ENCODE measurements at places on chromosomes 11 and 22. TPM values are rescaled to one million over a fixed set of nuclear protein-coding genes. Genes with fewer than 3 reads are reported as not detected.

Gene KRTAP5-2
- polyA plus RNA-seq, result not detected

DNA sequence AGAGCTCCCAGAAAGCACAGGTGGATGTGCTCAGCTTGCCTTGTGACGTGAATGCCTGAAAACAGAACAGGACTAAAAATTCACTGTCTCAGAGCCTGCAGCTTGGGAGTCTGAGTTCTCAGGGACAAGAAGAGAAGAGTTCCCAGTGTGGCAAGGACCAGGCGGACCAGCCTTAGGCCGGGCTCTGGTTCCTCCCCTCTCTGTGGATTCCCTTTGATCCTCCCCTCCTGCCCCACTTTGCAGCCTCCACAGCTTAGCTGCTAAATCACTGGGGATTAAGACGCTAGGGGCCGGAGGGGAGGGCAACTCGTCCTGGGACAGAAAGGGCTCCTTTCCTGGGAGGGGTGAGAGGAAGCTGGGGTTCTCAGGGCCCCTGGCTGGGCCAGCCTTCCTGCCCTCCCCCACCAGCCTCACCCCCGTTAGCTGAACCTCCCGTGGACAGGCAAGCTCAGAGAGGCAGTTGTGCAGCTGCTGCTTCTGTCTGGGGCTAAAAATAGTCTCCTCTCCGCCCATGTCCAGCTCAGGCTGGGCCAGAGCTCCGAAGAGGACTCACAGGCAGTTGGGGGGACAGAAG lies 29.9 kb upstream of the JAM3 start:
- peaks cover 36% of the 10 kb centered on the region for H3K4me1 ChIP-seq
- no peak overlapping the region for H3K27ac ChIP-seq
- peak overlapping the region; percentile 58 for H3K4me3 ChIP-seq
- DNase-seq, result no peak
- H3K27me3 ChIP-seq, result peaks cover 7% of the 10 kb centered on the region

GRCh38 chr11:74024261-74025029 lies 15.6 kb upstream of the UCP3 start:
- DNase-seq, result no peak
- peaks cover 33% of the 10 kb centered on the region for H3K36me3 ChIP-seq
- peak overlapping the region; percentile 59 for H3K27ac ChIP-seq
- peaks cover 33% of the 10 kb centered on the region for H3K4me1 ChIP-seq

Gene POU2AF2
- not detected for polyA plus RNA-seq

Gene CASP12
- polyA plus RNA-seq, result not detected

Gene ZNF214
- polyA plus RNA-seq, result not detected

DNA sequence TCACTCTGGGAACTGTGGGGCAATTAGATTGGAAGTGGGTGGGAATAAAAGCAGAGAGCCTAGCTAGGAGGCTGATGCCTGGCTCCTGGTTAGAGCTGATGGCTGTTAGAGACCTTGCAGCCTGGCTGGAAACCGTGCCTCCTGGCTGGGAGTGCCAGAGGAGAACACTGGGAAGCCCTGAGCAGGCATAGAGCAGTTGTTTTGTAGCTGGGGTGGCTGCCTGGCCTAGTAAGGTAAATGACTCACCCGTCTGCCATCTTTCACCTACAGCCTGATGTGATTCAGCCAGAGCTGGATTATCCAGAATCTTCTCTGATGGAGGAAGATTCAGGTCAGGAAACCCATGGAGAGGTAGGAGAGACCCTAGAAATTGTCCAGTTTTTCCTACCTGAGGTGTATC lies 6.1 kb downstream of the UQCR10 start:
- no peak overlapping the region for H3K4me3 ChIP-seq
- no peaks in the 10 kb centered on the region for H3K36me3 ChIP-seq
- DNase-seq, result no peak
- no peak overlapping the region for H3K27ac ChIP-seq
- H3K4me1 ChIP-seq, result peaks cover 7% of the 10 kb centered on the region

- no peaks in the 10 kb centered on the region for H3K36me3 ChIP-seq
- H3K4me3 ChIP-seq, result no peak overlapping the region
- DNase-seq, result no peak
Measured at GRCh38 chr11:76615950-76616349, 54.6 kb downstream of the LRRC32 start.

Gene SAA1
- polyA plus RNA-seq, result not detected

Gene SUSD2
- 0.14 TPM for polyA plus RNA-seq

Gene VSIG10L2
- polyA plus RNA-seq, result not detected

GRCh38 chr11:95451682-95452081 lies 220.7 kb upstream of the SESN3 start:
- peaks cover 1% of the 10 kb centered on the region for H3K27me3 ChIP-seq
- H3K36me3 ChIP-seq, result no peaks in the 10 kb centered on the region
- no peak overlapping the region for H3K4me3 ChIP-seq
- H3K4me1 ChIP-seq, result no peaks in the 10 kb centered on the region
- no peak overlapping the region for H3K27ac ChIP-seq

- H3K36me3 ChIP-seq, result no peaks in the 10 kb centered on the region
- peaks cover 5% of the 10 kb centered on the region for H3K27me3 ChIP-seq
- H3K4me1 ChIP-seq, result no peaks in the 10 kb centered on the region
Measured at GRCh38 chr22:44276706-44277356, 35.9 kb downstream of the SHISAL1 start.

Gene MGAT3
- polyA plus RNA-seq, result not detected

DNA sequence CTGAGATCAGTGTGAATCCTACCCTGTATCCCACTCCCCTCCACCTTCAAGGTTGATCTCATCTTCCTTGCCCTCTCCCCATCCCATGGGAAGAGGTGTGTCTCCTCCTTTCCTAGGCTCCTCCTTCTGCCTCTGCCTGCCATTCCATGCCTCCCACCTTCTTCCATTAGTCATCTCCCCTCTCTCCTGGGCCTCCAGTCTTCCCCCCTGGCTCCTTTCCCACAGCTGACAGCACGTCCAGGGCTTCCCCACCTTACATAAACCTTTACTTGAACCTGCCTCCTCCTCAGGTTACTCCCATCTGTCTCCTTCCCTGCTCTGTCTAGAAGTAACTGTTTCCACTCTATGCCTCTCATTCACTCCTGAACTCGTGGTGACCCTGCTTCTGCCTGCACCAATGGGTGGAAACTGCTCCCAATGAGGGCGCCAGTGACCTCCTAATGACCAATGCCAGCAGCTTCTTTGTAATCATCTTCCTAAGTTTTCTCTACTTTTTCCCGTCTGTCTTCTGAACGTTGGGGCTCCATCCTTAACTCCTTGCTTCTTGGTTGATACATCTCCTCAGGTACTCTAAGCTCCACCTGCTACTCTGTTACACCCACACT lies 266.9 kb upstream of the NARS2 start:
- no peak for DNase-seq
- H3K27me3 ChIP-seq, result peaks cover 3% of the 10 kb centered on the region
- H3K4me3 ChIP-seq, result no peak overlapping the region
- no peaks in the 10 kb centered on the region for H3K4me1 ChIP-seq
- H3K36me3 ChIP-seq, result no peaks in the 10 kb centered on the region

GRCh38 chr11:68839911-68840641 lies 1.6 kb downstream of the CPT1A start:
- H3K4me3 ChIP-seq, result peak overlapping the region; percentile 92
- no peaks in the 10 kb centered on the region for H3K36me3 ChIP-seq
- peak overlapping the region; percentile 94 for H3K27ac ChIP-seq
- H3K27me3 ChIP-seq, result peaks cover 16% of the 10 kb centered on the region
- peak; percentile 36 for DNase-seq
- H3K4me1 ChIP-seq, result peaks cover 71% of the 10 kb centered on the region

DNA sequence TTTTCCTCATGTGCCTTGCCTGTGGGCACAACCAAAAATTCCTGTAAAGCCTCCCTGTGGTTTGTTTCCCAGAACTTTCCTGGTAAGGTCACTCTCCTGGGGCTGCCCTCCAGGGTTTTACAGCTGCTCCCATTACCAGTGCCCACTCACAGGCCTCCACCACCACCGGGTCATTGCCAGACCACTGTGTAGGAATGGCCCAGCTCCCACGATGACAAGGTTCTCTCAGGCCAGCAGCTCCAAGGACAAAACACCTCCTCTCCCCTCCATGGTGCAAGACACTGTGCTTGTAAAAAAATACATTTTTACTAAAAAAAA lies 96.1 kb upstream of the AKIP1 start:
- no peaks in the 10 kb centered on the region for H3K36me3 ChIP-seq
- DNase-seq, result no peak
- no peak overlapping the region for H3K4me3 ChIP-seq
- peaks cover 10% of the 10 kb centered on the region for H3K4me1 ChIP-seq
- H3K27ac ChIP-seq, result no peak overlapping the region

DNA sequence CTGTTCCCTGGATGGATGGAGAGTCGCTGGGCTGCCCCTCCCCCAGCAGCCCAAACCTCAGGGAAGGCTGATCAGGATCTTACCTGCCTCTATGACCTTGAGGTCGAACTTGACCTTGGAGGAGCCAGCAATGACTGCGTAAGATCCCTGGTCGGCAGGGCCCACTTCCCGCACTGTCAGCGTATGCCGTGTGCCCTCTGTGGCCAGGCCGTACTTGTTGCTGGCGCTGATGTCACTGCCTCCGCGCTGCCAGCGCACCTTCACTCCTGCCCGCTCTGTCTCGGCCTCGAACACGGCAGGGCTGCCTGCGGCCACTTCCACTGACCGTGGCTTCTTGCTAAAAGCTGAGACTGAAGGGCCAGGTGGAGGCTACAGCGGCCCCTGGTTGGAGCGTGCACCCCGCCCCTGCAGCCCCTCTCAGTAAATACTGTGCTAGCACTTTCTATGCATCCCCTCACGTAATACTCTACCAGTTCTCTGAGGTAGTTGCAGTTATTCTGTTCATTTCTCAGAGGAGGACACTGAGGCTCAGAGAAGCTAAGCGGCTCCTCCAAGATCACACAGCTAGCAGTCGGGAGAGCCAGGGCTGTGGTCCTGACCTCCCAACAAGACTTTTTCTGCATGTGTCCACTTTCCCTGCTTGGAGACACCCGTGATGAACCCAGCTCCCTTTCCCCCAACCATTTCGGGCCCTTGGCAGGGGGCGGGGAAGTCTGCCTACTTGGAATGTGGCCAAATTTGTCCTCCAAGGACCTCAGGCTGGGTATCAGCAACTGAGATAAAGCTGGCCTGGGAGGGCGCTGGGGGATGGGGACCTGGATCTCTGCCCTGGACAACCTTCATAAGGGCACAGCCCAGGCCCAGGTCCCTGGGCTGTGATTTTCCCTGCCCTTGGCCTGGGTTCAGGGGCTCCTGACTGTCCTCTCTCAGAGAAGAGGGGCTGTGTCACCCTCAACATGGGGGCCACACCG lies 1.1 kb downstream of the MYBPC3 start:
- no peak overlapping the region for H3K27ac ChIP-seq
- H3K27me3 ChIP-seq, result no peaks in the 10 kb centered on the region
- DNase-seq, result no peak
- H3K4me3 ChIP-seq, result no peak overlapping the region
- no peaks in the 10 kb centered on the region for H3K4me1 ChIP-seq

GRCh38 chr11:87722756-87723565 lies 452.3 kb downstream of the RAB38 start:
- H3K27ac ChIP-seq, result no peak overlapping the region
- DNase-seq, result no peak
- H3K36me3 ChIP-seq, result no peaks in the 10 kb centered on the region

- H3K27ac ChIP-seq, result no peak overlapping the region
- DNase-seq, result no peak
- H3K4me3 ChIP-seq, result no peak overlapping the region
- H3K36me3 ChIP-seq, result no peaks in the 10 kb centered on the region
- H3K27me3 ChIP-seq, result peaks cover 10% of the 10 kb centered on the region
Measured at GRCh38 chr11:60957188-60957587, 5.2 kb upstream of the SLC15A3 start.

Gene KCNA4
- polyA plus RNA-seq, result not detected

Gene LGR4
- 0.51 TPM for polyA plus RNA-seq

- peaks cover 2% of the 10 kb centered on the region for H3K27me3 ChIP-seq
- H3K4me1 ChIP-seq, result peaks cover 16% of the 10 kb centered on the region
- H3K4me3 ChIP-seq, result no peak overlapping the region
- no peaks in the 10 kb centered on the region for H3K36me3 ChIP-seq
Measured at GRCh38 chr22:23781511-23782183, 5.1 kb upstream of the SMARCB1 start.

GRCh38 chr11:116981266-116981885 lies 116.9 kb downstream of the SIK3 start:
- DNase-seq, result no peak
- no peaks in the 10 kb centered on the region for H3K27me3 ChIP-seq
- H3K36me3 ChIP-seq, result peaks cover 3% of the 10 kb centered on the region

GRCh38 chr11:108369064-108369463 lies 98.3 kb downstream of the C11orf65 start:
- no peak for DNase-seq
- H3K4me3 ChIP-seq, result no peak overlapping the region
- no peaks in the 10 kb centered on the region for H3K4me1 ChIP-seq
- peak overlapping the region; percentile 2 for H3K27ac ChIP-seq

Gene ACTN3
- not detected for polyA plus RNA-seq

Gene SYVN1
- polyA plus RNA-seq, result 2.3 TPM

DNA sequence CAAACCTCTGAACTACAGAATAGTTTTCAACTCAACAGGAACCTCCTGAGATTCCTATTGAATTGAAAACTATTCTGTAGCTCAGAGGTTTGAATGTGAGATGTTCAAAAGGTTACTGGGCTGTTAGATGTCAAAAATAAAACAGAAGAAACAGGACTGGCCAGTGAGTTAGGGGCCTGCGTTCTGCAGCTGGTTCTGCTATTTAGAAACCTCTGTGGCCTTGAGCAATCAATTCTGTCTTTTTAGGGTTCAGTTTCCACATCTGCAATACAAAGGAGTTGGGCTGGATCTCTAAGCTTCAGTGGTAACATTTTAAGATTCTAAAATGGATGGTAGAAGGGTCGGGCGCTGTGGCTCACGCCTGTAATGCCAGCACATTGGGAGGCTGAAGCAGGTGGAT lies 55.8 kb downstream of the CLMP start:
- peaks cover 3% of the 10 kb centered on the region for H3K27me3 ChIP-seq
- H3K4me3 ChIP-seq, result no peak overlapping the region

Gene APOBEC3A
- not detected for polyA plus RNA-seq

GRCh38 chr22:36753916-36754315 lies 22.0 kb downstream of the IFT27 start:
- no peak overlapping the region for H3K4me3 ChIP-seq
- H3K4me1 ChIP-seq, result no peaks in the 10 kb centered on the region
- no peak overlapping the region for H3K27ac ChIP-seq
- H3K36me3 ChIP-seq, result peaks cover 3% of the 10 kb centered on the region
- peaks cover 4% of the 10 kb centered on the region for H3K27me3 ChIP-seq
- DNase-seq, result no peak

DNA sequence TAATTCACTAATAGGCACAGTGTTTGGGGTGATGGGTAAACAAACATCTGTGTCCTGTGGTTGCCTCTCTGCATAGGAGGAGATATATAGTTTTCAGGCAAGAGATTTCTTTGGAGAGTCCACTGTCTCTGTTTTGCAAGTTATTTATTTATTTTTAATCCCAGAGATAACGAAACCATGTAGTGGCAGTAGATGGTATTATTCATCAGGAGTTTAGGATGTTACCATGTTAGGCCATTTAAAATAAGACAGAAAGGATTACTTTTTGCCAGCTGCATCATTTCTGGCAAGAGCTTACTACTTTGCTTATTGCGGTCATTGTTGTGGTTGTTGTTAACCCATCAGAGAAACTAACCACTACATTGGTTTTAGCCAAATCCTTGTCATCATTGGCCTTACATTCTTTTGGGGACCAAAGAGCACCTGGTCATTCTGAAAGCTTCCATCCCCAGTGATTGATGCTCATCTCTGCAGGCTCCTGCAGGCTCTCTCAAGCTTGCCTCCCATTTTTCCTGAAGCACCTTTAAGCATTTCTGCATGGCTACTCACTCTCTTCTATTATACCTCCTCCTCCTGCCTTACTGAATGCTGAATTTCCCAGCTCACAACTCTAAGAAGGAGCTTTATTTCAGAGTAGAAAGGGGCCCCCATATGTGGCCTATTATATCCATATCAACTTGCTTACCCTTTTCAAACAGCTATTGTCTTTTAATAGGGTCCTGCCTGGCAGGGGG lies 84.4 kb downstream of the CSTPP1 start:
- H3K27ac ChIP-seq, result no peak overlapping the region
- DNase-seq, result no peak

GRCh38 chr11:130340671-130341319 lies 26.1 kb upstream of the ZBTB44 start:
- H3K27ac ChIP-seq, result peak overlapping the region; percentile 91
- peak overlapping the region; percentile 70 for H3K4me3 ChIP-seq
- peaks cover 46% of the 10 kb centered on the region for H3K4me1 ChIP-seq
- DNase-seq, result peak; percentile 78
- peaks cover 14% of the 10 kb centered on the region for H3K36me3 ChIP-seq
- H3K27me3 ChIP-seq, result peaks cover 3% of the 10 kb centered on the region

Measured in immature natural killer cell (primary cell).